ENCODE measurements at places on chromosomes 1 and 21.

DNA sequence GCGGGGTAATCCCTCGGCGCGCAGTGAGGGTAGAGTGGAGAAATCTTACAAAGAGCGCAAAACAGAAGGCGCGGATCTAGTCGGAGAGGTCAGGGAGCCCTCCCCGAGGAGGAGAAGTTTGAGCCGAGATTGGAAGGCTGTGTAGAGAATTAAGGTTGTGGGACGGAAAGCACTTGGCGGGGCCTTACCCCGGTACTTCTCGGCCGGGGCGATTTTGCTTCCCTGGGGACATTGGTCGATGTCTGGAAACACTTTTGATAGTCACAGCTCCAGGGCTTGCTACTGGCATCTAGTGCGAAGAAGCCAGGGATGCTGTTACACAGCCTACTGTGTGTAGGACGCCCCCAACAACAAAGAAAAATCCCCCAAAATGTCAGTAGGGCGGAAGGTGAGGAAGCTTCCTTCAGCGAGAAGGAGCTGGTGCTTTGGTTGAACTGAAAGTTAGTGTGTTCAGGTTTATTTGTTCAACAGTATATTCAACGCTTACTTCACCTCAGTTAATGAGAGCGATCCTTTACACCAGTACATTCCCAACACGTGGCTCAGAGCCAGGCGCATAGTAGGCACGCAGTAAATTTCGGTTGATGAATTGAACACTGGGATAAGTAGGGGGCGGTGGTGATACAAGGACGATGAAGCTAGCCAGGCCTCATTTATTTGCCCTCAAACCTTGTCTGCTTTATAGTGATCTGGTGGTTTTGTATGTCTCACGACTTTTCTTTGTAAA, 807 bp downstream of the CEP85 start:
- no peak for DNase-seq

DNA sequence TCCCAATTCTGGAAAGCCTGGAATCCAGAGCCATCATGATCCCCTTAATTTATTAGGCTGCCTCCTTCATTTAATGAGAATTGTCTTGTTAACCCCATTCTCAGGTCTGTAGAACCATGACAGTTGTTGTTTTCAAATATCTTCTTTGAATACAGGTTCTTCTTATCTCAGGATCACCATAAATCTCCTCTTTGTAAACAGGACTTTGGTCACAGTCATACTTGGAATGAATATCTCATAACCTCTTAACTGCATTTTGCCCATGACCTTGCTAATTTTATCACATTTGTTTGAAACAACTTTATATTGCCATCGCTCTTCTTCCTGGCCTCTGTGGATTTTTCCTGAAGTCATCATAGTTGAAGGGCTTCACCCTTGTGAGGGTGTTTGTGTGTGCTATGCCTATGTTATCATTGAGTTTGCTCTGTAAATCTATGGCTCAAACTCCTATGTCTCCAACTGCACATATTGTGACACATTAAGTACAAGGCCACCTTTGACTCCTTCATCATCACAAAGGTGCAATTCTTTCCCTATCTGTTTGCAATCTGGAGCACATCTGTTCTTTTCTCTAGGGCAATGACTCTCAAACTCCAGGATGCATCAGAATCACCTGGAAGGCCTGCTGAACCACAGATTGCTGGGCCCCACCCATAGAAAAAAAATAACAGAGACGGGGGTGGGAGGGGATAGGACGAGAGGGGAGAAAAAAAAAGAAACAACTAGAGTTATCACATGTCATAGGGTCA, 54.2 kb downstream of the FCRL5 start:
- no peak for DNase-seq

DNA sequence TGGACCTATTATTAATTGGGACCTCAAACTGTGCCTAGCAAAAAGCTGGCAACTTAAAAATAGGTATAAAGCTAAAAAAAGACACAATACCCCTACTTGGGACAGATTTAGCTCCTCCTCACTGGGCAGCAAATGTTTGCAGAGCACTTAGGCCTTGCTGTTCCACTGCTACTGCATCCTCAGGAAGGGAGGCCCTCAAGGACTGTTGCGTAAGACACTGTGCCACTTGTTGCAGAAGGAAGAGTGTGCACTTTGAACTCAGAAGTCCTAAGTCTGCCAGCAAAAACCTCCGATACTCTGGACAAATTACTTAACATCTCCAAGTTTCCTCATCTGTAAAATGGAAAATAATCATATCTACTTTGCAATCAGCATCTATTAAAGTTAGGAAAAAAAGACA, 322.9 kb downstream of the BARHL2 start:
- no peak for DNase-seq

GRCh38 chr1:235105051-235106043, 23.3 kb downstream of the TOMM20 start:
- DNase-seq: no peak

GRCh38 chr1:9196129-9197040, 38.2 kb upstream of the H6PD start:
- peak; percentile 36 for DNase-seq

DNA sequence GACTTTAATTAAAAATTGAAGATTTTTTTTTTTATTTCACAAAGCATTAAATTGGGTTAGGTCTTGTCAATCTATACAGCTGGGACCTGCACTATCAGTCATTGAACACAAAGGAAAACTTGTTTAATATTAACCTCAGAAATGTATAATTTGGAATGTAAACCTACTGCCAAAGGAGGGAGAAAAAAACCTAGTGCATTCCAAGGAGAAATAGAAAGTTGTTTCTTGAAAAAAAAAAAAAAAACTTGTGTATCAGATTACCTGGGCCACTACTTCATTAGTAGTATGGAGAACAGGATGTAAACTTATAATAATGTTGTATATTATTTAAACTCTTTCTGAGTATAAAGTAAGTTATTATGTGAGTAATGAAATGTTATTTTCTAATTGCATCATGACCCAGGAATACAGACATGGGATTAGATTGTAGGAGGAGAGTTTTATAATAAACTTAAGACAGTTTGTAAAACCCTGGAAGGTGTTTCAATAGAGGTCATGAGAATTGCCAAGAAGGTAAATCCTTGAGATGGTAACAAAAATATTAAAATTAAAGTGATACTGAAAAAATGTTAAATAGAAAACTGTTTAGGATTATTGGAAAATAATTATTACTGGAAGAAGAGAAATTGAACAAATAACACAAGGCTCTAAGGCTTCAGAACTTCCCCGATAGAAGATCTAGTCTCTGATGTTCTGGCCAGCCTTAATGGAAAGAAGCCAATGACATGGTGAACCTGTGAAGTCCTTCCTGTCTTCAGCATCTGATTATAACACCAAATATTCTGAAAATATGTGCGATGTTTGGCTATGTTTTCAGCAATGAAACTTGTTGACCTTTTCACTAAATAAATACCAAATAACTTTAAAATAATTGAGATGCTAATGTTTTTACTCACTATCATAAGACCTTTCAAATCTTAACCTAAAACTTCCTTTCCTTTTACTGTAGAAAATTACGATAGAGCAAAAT, 412.8 kb upstream of the LYPLAL1 start:
- DNase-seq: no peak

DNA sequence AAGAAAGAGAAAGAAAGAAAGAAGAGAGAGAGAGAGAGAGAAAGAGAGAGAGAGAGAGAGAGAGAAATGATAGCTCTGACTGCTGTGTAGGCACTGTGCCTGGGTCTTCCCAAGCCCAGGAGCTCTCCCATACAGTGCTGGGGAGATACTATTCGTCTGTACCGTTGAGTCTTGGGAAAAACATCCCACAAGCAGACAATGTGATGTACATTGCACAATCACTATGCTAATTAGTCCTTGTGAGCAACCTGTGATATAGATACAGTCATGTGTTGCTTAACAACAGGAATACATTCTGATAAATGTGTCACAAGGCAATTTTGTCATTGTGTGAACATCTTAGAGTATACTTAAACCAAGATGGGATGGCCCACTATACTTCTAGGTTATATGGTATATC, 381.0 kb downstream of the HHAT start:
- no peak for DNase-seq

DNA sequence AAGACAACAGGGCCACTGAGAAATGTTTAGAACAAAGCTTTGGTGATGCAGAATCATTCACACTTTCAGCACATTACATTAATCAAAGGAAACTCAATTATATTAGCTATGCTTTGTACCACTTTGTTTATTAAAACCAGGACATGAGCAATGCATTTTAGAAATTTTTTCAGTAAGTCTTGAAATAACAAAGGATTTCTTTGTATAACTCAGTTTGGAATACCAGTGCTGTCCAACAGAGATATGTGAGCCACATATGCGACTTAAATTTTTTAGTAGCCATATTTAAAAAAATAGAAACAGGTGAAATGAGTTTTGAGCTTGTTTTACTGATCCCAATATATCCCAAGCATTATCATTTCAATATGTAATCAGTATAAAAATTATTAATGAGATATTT, 18.8 kb upstream of the F3 start:
- DNase-seq: no peak

DNA sequence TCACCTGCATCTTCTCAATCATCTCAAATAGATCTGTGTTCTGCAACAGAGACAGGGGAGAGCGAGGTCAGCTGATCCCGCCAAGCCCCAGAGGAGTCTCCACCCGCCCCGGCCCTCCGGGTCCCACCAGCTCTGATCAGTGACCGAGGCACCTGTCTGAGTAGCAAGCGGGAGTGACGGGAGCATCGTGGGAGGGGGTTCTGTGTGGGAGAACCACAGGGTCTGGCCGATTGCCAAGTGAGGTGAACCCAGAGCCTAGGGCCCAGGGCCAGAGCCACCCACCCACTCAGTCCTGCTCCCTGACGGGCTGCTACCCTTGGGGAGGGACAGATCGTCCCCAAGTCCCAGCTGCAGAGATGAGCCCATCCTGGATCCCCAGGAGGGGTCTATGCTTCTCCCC, 49.1 kb downstream of the RAP1GAP start:
- DNase-seq: no peak

DNA sequence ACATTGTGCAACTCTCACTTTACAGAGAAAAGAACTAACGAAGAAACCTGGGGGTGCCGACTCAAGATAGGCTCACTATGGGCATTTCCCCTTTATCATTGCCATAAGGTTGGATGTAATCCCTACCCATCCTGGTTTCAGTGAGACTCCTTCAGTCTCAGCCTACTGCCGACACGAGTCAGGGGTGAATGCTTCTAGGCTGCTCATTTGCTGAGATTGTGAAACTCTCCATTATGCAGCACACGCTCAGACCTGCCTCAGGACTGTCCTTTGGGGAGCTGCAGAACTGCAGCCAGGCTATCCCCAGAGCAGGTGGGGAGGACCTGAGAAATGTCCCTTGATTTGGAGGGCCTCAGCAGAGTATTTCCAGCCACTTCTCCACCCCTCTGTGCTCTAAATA, 22.2 kb downstream of the TSHB start:
- no peak for DNase-seq

- DNase-seq: no peak
These were observed 688.9 kb upstream of the ADGRL2 start for GRCh38 chr1:81111818-81112217.

GRCh38 chr1:228735871-228736586, 750 bp downstream of the RHOU start:
- no peak for DNase-seq

GRCh38 chr1:162258394-162258793, 118.3 kb downstream of the SPATA46 start:
- no peak for DNase-seq

DNA sequence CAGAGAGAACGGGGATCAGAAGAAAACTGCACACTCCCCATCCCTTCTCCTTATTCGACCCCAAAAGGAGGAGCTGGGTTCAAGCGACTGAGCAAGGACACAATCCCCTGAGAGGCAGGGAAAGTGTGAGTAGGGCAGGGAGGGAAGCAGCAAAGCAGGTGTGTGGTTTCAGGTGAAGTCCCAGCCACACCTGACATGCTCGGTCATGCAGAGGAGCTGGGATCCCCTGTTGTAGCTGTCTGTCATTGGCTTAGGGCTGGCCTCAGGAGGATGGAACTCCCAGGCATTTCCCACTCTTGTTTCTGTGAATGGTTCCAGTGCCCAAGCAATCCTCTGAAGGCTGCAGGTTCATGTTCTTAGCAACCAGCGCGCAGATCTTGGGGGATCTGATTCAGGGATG, 150.7 kb downstream of the DSCAM start:
- no peak for DNase-seq

- no peak for DNase-seq
These were observed 85.2 kb downstream of the TBX19 start for GRCh38 chr1:168365719-168366479.

DNA sequence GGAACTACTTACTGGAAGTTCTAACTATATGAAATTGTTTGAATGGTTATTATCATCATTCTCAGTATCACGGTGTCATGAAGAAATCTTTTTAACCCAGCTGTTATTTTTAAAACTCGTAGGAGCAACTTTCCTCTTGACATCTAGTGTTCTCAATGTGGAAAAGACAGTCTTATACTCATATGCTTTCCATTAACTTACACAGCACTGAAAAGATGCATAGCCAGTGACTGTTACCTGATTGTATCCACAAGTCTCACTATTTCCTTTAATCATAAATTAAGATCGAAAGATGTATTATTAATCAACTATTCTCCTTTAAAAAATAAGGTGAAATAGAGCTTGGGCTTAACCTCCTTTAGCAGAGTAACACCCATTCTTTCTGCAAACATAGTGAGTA, 59.7 kb upstream of the TNFSF4 start:
- DNase-seq: no peak

DNA sequence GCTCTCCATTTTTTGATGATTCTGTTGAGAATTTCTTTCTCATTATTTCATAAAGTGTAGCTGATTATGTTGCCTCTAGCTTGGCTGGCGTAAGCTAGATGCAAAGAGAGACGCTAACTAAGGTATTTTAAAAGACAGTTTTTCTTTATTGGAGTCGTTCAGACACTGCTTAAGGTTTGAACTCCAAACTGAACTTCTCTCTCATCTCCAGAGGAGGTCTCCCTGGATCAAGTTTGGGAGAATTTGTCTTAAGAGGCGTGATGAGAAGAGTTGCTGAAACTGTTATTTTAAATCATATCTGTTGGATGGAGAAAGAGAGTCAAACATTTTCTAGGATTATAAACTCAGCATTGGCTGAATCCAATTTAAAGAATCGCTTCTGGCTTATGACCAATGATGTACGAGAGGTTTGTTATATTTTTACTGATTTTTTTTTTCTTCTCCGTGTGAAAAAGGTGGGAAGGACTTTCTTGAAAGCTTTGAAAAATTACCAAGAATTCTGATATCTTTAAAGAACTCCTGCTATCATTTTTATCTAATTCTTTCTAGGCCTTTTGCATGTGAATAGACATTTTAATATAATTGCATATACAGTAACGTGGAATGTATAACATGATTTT, 34.0 kb downstream of the MAP3K7CL start:
- peak; percentile 25 for DNase-seq

DNA sequence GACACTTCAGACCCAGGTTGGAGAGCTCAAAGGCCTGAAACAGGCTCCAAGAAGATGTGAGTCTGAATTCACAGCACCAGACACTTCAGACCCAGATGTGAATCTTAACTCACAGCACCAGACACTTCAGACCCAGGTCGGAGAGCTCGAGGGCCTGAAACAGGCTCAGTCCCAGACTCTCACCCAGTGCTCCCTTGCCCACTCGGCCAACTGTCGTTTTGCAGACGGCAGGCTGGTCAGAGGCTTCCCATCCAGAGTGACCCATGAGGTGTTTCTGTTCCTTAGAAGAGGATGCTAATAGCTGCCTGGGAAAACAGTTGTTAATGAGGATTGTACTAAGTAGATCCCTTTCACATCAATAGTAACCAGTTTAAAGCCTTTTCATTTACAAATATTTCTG, 88.4 kb downstream of the ADARB1 start:
- no peak for DNase-seq

Data from NCI-H1694 treated with DMSO at 0.1 percent for 48 hours (cell line).